ENCODE measurements at places on chromosomes 1 and 21.

- no peak for DNase-seq
These were observed 18.9 kb downstream of the NECAP2 start for GRCh38 chr1:16459352-16459925.

DNA sequence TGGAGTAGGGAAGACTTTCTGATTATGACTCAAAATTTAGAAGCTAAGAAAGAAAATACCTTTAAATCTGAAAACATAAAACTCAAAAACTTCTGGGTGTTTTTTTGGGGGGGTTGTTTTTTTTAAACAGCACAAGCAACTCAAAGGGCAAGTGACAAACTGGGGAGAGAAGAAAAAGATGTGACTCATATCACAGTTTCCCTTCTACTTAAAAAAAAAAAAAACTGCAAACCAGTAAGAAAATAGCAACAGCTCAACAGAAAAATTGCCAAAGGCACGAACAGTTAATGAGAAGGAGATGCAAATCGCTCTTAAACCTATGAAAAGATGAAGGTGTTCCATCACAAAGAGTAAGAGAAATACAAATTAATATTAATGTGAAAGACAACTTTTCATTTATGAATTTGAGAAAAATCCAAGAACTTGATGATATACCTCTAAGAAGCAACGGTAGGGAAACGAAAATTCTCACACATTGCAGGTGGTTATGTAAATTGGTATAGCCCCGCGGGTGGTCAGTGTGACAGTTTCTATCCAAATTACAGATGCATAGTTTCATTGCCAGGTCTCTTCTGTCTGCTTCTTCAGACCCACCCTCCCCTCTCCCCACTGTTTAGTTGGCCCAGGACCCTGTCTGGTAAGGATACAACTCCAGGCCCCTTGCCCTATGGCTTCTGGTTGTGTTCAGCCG is 9.0 kb downstream of the IFNAR2 start:
- DNase-seq = peak; percentile 54

DNA sequence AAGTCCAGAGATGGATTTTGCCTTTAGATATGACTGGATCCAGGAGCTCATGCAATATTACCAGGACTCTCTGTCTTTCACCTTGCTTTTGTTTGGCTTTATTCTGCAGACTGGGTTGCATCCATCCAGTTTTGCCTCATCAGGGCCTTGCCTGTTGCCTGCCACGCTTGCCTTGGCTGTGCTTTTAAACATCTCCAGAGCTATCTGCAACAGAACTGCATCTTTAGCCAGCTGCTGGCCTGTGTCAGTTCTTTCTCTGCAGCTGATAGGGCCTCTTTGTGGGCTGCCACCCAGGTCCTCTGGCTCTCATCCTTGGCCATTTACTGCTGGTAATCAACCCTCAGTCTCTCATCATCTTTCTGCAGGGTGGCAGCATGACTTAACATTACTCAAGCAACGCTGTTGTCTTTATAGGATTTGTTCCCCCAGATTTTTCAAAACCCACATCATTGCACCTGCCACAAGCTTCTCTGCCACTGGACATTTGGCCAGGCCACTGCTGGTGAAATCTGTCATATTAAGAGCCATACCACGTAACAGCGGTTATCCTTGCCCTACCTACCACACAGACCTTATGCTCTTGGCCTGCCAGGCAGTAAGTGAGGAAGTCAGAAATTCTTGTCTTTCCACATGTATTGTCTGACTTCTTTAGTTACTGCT is 24.4 kb upstream of the HUNK start:
- no peak for DNase-seq

DNA sequence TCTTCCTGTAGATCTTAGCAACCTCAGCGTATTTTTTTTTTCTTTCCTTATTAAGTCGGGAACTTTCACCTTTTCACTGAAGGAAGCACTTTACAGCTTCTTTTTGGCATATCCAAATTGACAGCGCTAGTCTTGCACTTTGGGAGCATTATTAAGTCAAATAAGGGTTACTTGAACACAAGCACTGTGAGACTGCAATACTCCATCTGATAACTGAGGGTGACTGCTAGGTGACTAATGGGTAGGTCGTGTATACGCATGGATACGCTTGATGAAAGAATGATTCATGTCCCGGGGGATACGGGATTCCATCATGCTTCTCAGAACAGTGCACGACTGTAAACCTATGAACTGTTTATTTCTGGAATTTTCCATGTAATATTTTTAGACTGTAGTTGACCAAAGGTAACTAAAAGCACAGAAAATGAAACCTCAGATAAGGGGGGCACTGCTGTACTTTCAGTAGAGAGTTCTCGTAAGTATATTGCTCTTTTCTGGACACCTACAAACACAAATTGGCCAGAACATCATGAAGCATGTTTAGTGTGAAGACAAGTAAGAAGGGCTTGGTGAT is 364.7 kb downstream of the SMYD3 start:
- DNase-seq = no peak

- no peak for DNase-seq
These were observed 122.3 kb upstream of the ADAR start for GRCh38 chr1:154730259-154730658.

DNA sequence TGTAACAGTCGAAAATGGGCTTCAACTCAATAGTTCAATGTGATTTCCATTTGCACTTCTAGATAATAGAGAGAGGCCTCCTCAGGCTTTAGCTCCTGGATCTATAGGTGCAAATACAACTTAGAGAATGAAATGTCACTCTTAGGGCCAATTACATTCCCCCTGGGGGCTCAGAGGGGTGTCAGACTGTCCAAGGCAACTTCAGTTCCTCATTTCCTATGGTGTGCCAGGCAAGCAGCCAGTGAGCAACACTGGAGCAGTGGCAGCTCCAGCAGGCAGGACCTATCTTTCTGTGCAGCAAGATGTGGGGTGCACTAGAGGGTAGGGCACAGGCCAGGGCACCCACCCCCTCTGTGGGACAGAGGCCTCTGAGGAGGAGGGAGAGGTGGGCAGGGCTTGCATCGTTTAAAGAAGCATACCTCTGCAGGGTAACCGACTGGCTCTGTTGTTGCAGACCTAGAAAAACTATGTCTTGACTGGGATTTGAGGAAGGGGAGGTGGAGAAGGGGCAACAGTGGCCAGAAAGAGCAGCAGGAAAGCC is 97.3 kb downstream of the SUSD4 start:
- DNase-seq = no peak

DNA sequence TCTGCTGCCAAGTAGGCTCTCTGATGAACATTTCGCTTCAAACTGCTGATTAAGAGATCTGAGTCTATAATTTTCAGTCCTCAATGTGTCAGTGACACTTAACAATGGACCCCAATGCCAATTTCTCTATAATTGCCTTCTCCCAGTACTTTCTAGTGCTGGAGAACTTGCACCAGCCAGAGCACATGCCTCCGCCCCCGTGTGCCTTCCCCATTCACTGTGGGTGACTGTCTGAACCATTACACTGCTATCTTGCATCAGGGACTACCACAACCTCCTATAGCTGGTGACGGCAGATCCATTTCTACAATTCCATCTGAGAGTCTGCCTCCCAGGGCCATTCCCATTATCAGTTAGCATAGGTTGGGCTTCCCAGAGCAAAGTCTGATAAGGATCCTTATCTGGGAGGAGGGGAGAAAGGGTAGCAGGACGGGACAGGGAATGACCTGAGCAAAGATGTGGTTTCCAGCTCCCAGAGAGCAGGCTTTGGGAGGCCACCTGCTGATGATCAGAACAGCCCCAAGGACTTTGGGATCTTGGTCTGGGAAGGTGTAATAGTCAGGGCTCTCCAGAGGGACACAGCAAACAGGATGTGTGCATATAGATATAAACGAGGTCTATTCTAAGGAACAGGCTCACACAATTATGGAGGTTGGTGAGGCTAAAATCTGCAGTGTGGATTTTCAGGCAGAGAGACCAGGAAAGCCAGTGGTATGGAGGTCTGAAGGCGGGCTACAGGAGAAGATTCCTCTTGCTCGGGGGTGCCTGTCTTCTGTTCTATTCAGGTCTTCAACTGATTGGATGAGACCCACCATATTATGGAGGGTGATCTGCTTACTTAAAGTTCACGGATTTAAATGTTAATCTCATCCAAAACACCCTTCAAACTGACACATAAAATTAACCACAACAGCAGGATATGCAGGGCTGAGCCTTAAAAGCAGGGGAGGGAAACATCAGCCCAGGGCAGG is 238.2 kb downstream of the PTPRU start:
- DNase-seq = no peak

- DNase-seq = no peak
These were observed 144.0 kb upstream of the ZRANB2 start for GRCh38 chr1:71224741-71225377.

- no peak for DNase-seq
These were observed 9.8 kb downstream of the SLC9A1 start for GRCh38 chr1:27144920-27145661.

- DNase-seq = no peak
These were observed 7.9 kb downstream of the OSCP1 start for GRCh38 chr1:36442337-36442736.

DNA sequence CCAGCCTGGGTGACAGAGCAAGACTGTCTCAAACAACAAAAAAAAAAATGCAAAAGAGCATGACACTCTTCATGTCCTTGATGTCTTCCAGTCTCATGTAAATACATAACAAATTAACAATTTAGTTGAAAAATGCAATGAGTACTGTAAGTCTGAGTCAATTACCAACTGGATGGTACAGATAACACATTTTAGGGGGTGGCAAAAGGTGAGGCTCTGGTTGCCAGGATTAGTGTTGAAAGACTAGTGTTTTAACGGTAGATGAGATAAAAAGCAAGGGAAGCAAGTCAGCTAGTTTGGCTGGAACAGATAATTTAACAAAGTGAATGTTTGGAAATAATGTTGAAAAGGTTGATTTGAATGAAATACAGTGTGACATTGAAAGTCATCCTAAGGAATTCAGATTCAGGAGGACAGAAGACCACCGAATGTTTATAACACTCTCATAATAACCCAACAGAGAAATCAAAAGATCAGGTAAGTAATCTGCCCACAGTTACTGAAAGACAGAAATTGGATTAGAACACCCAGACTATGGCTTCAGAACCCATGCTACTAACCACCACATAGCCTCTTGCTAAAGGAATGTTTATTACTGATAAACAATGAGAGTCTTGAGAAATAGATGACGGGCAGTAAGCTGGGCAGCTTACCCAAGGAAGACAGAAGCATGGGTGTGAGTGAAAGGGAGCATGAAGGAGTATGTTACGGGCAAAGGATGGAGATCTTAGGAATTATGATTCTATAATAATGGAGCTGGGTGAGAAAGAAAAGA is 312.4 kb downstream of the HMCN1 start:
- no peak for DNase-seq

DNA sequence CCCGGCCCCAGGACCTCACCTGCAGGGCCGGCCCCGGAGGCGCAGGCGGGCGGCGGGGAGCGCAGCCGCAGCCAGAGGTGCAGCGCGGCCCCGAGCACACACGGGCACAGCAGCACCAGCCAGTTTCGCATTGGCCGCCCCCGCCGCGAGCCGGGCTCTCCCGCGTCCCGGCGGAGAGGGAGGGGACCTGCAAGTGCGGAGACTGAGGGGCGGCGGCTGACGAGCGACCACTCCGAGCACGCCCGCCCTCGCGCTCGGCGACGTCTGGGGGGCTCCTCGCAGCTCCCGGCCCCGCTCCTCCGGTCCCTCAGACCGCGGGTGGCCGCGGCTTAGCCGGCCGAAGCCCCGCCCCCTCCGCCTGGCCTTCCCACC is at the start of gene B3GALNT2:
Gene B3GALNT2 (minus strand): TSS at position 331 of the 372 bp plus-strand sequence. CDS start 200 bp downstream, at position 131.
- DNase-seq = no peak

- no peak for DNase-seq
These were observed 793.2 kb downstream of the PLA2G4A start for GRCh38 chr1:187621951-187622350.
